Panc1 (cell line): ENCODE measurements at places on chromosomes 7 and 10.

DNA sequence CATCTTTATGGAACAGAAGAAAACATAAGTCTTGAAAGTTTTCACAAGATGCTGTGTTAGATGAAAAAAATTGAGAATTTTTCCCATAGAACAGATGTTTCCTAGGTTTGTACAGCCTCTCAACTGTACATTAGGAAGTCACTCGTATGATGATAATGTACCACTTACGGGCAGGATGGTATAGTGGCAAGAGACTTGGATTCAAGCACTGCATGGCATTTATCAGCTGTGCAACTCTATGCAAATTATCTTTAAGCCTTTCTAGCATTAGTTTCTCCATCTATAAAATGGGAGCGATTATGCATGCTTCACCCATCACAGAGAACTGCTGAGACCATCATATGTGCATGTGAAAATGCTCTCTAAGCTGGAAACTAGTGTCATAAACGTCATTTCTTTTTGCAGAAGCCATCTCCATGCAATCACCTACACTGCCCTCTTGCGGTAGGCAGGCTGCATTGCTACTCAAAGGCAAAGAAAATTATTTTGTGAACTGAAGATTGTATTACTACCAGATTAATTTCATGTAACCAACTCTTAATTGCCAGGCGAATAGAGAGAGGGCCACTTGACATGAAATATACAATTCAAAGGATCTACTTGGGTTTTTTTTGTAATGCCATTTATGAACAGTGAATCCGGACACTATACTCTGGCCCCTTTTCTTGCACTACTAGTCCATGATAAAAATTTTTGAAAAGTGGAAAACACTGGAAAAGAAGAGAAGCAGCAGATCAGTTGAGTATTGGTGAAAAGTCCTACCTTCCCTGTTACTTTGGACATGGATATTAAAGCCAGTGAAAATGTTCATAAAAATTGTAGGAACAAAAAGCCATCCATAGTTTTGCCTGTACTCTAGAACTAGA, 102.3 kb downstream of the JAZF1 start:
- no peak for DNase-seq

DNA sequence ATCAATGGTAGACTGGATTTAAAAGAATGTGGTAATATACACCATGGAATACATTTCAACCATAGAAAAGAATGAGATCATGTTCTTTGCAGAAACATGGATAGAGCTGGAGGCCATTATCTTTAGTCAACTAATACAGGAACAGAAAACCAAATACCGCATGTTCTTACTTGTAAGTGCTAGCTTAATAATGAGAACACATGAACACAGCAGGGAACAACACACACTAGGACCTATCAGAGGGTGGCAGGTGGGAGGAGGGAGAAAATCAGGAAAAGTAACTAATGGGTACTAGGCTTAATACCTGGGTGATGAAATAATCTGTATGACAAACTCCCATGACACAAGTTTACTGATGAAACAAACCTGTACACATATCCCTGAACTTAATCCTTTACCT, 1435.2 kb downstream of the REEP3 start:
- no peak for DNase-seq

- DNase-seq: no peak
These were observed 77.5 kb upstream of the STEAP1B start for GRCh38 chr7:22577470-22578001.

- DNase-seq: peak; percentile 80
These were observed 66.9 kb downstream of the SEMA3C start for GRCh38 chr7:80851896-80852476.

- DNase-seq: no peak
These were observed 139.1 kb downstream of the MARCHF5 start for GRCh38 chr10:92430103-92430502.

GRCh38 chr7:151060416-151061212, 1.2 kb downstream of the SLC4A2 start:
- DNase-seq: no peak

GRCh38 chr10:127802531-127803095, 65.6 kb downstream of the FOXI2 start:
- no peak for DNase-seq

- DNase-seq: no peak
These were observed 55.5 kb downstream of the CNTNAP2 start for GRCh38 chr7:146172112-146172511.

DNA sequence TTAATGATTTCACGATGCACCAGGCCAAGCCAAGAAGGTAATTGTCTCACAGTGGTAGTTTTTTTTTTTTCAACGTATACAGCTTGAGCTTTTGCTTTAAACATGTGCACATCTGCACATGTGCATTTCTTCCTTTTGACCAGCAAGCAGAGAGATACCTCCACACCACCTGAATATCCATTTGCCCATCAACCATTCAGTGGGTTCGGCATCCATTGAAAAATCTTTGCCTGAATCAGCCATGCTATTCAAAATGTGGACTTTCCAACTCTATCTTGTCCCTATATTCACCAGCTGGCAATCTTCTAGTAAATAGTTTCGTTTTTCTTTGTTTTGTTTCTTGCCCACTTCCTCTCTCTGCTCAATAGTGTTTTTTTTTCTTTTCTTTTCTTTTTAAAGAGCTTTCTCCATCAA, 7.7 kb upstream of the TRA2A start:
- DNase-seq: no peak

- peak; percentile 60 for DNase-seq
These were observed 13.1 kb upstream of the ARPC1A start for GRCh38 chr7:99312316-99313203.
